Thoracic aorta (tissue), 2 donors: ENCODE measurements at places on chromosomes 3 and 15.

GRCh38 chr15:64633332-64633731 is 142.1 kb downstream of the RBPMS2 start:
- DNase-seq = no peak
- H3K27ac ChIP-seq = no peak overlapping the region
- H3K4me1 ChIP-seq = peaks cover 12% of the 10 kb centered on the region
- H3K27me3 ChIP-seq = no peaks in the 10 kb centered on the region

DNA sequence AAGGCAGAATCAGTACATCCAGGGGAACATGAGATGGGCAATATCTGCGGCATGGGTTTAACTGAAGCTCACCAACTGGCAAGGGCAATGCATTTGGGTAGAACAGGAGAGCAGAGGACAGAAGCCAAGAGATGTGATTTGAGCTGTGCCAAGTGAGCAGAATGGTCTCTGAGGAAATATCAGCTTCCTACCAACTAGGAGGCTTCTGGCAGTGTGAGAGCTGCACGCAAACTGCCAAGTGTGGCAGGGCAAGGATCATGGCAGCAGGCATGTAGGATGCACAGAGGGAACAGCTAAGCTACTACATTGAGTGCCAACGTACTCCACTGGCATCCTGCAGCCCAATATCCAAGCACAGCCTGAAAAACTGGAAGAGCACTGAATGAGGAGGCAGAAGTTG is 1036.5 kb downstream of the TUSC7 start:
- no peaks in the 10 kb centered on the region for H3K27me3 ChIP-seq
- DNase-seq = no peak
- no peaks in the 10 kb centered on the region for H3K36me3 ChIP-seq
- H3K27ac ChIP-seq = no peak overlapping the region
- H3K4me3 ChIP-seq = no peak overlapping the region

GRCh38 chr3:89314454-89315098 is 207.2 kb downstream of the EPHA3 start:
- H3K36me3 ChIP-seq = no peaks in the 10 kb centered on the region
- no peak overlapping the region for H3K27ac ChIP-seq
- H3K4me1 ChIP-seq = peaks cover 3% of the 10 kb centered on the region

GRCh38 chr3:187445356-187445755 is 77.2 kb downstream of the RTP4 start:
- no peaks in the 10 kb centered on the region for H3K4me1 ChIP-seq
- no peak overlapping the region for H3K27ac ChIP-seq
- H3K4me3 ChIP-seq = no peak overlapping the region
- no peaks in the 10 kb centered on the region for H3K27me3 ChIP-seq
- DNase-seq = no peak
- no peaks in the 10 kb centered on the region for H3K36me3 ChIP-seq

GRCh38 chr3:41159588-41160189 is 39.6 kb upstream of the CTNNB1 start:
- no peak for DNase-seq
- H3K27me3 ChIP-seq = no peaks in the 10 kb centered on the region
- H3K36me3 ChIP-seq = no peaks in the 10 kb centered on the region
- no peak overlapping the region for H3K27ac ChIP-seq
- no peaks in the 10 kb centered on the region for H3K4me1 ChIP-seq
- no peak overlapping the region for H3K4me3 ChIP-seq

- DNase-seq = peak; percentile 35
- peaks cover 74% of the 10 kb centered on the region for H3K4me1 ChIP-seq
- H3K36me3 ChIP-seq = no peaks in the 10 kb centered on the region
Observed at GRCh38 chr15:60396958-60397771, 621 bp downstream of the ANXA2 start.

GRCh38 chr3:45007091-45007490 is 19.0 kb upstream of the CLEC3B start:
- no peaks in the 10 kb centered on the region for H3K27me3 ChIP-seq
- peaks cover 24% of the 10 kb centered on the region for H3K36me3 ChIP-seq
- no peak for DNase-seq

DNA sequence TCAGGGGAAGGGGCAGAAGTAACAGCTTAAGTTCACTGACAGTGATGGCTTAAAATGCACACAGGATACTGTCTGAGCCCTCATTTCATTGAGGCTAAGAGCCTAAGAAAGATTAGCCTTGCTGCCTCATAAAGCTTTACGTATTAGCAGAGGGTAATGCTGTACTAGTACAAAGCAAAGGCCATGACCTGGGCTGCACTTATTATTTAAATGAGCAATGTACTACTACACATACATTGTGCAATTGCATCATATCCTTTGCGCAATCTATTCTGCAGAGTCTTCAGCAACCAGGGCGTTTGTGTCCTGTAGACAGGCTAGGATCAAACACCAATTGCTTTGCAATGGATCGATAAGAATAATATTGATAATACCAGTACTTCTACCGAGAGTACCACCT is 221.8 kb downstream of the TPRG1 start:
- H3K4me1 ChIP-seq = no peaks in the 10 kb centered on the region
- no peak overlapping the region for H3K27ac ChIP-seq
- no peak for DNase-seq
- H3K4me3 ChIP-seq = no peak overlapping the region
- no peaks in the 10 kb centered on the region for H3K27me3 ChIP-seq

- H3K27ac ChIP-seq = no peak overlapping the region
- H3K4me1 ChIP-seq = peaks cover 34% of the 10 kb centered on the region
- H3K27me3 ChIP-seq = no peaks in the 10 kb centered on the region
- H3K36me3 ChIP-seq = peaks cover 37% of the 10 kb centered on the region
- DNase-seq = no peak
- no peak overlapping the region for H3K4me3 ChIP-seq
Observed at GRCh38 chr15:85748729-85749128, 46.0 kb downstream of the KLHL25 start.

GRCh38 chr15:88657326-88658069 is 18.7 kb downstream of the ISG20 start:
- no peaks in the 10 kb centered on the region for H3K36me3 ChIP-seq
- H3K27me3 ChIP-seq = no peaks in the 10 kb centered on the region
- no peak overlapping the region for H3K27ac ChIP-seq
- DNase-seq = no peak

GRCh38 chr15:42854576-42854975 is 66.0 kb downstream of the TTBK2 start:
- H3K4me1 ChIP-seq = peaks cover 11% of the 10 kb centered on the region
- no peaks in the 10 kb centered on the region for H3K36me3 ChIP-seq
- no peak for DNase-seq
- H3K4me3 ChIP-seq = no peak overlapping the region
- no peak overlapping the region for H3K27ac ChIP-seq
- H3K27me3 ChIP-seq = no peaks in the 10 kb centered on the region

DNA sequence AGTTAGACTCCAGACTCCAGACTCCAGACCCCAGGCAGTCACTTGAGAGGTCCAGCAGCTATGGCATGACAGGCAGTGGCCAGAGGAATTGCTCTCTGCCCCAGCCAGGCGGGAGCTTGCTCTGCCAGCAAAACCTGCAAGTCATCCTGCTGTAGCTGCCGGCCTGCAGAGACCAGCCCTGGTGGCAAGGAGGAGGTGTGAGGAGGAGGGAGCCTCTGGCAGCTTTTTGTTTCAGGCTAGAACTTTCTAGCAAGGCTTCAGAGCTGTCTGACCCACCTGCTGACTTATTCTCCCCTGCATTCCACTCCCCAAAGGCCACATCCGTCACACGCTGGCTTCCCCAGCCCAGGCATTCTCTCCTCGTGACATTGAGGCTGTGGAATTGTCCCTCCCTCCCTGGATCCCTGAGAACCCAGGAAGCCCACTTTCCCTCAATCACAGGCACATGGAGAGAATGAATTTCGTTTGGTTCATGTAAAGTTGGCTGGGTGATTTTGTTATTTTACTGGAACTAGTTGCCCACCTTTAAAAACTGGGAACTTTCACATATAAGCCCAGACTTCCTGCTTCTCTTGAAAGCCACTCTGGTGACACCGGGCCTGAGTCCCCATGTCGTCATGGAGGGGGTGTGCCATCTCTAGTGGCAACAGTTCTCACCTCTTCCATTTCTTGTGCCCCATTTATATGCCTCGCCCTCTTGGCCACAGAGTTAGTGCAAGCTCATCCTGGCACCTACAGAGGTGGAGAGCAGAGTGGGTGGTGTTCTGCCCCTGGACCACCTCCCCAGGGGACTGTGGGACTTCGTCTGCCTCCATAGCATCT is 82.7 kb downstream of the ABHD5 start:
- no peaks in the 10 kb centered on the region for H3K36me3 ChIP-seq
- no peak for DNase-seq
- H3K4me3 ChIP-seq = no peak overlapping the region
- H3K27ac ChIP-seq = peak overlapping the region; percentile 59
- H3K4me1 ChIP-seq = peaks cover 45% of the 10 kb centered on the region

- H3K27ac ChIP-seq = no peak overlapping the region
- H3K4me3 ChIP-seq = peak overlapping the region; percentile 50
- H3K4me1 ChIP-seq = peaks cover 29% of the 10 kb centered on the region
- no peaks in the 10 kb centered on the region for H3K27me3 ChIP-seq
Observed at GRCh38 chr3:42159706-42160472, 68.7 kb downstream of the TRAK1 start.

- no peak for DNase-seq
- H3K36me3 ChIP-seq = no peaks in the 10 kb centered on the region
- H3K4me3 ChIP-seq = no peak overlapping the region
- peaks cover 3% of the 10 kb centered on the region for H3K4me1 ChIP-seq
- no peak overlapping the region for H3K27ac ChIP-seq
Observed at GRCh38 chr3:127634653-127635052, 5.7 kb downstream of the PODXL2 start.

- H3K27me3 ChIP-seq = no peaks in the 10 kb centered on the region
- no peak for DNase-seq
- H3K27ac ChIP-seq = no peak overlapping the region
- no peaks in the 10 kb centered on the region for H3K36me3 ChIP-seq
- H3K4me3 ChIP-seq = no peak overlapping the region
Observed at GRCh38 chr3:184629555-184630160, 68.1 kb downstream of the EPHB3 start.

GRCh38 chr3:51657234-51657633 is 13.8 kb upstream of the TEX264 start:
- no peak overlapping the region for H3K27ac ChIP-seq
- DNase-seq = no peak
- H3K4me1 ChIP-seq = no peaks in the 10 kb centered on the region
- peaks cover 34% of the 10 kb centered on the region for H3K36me3 ChIP-seq
- H3K27me3 ChIP-seq = no peaks in the 10 kb centered on the region

DNA sequence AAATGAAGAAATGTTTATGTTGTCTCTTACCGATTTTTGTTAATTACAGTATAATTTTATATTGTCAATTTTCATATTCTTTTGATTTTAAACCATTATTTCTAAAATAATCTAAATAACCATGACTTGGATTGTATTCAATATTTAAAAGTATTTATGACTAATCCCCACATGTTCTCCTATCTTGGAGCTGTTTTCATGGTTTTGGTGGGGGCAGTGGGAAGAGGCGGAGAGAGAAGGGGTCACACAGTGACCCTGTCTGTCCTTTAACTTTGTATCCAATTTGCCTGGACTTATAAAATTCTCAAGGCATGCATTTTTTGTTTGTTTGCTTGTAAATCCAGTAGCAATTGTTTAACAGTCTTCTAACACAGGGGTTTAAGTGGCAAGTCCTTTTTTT is 407.4 kb downstream of the NTRK3 start:
- H3K36me3 ChIP-seq = no peaks in the 10 kb centered on the region
- H3K27ac ChIP-seq = no peak overlapping the region
- H3K4me3 ChIP-seq = no peak overlapping the region
- H3K27me3 ChIP-seq = no peaks in the 10 kb centered on the region
- no peaks in the 10 kb centered on the region for H3K4me1 ChIP-seq

GRCh38 chr3:76065964-76066363 is 280.6 kb upstream of the ZNF717 start:
- no peaks in the 10 kb centered on the region for H3K4me1 ChIP-seq
- no peaks in the 10 kb centered on the region for H3K36me3 ChIP-seq
- DNase-seq = no peak

GRCh38 chr15:79071901-79072300 is 18.7 kb downstream of the RASGRF1 start:
- H3K4me1 ChIP-seq = no peaks in the 10 kb centered on the region
- no peak overlapping the region for H3K27ac ChIP-seq
- no peaks in the 10 kb centered on the region for H3K36me3 ChIP-seq
- DNase-seq = no peak
- no peaks in the 10 kb centered on the region for H3K27me3 ChIP-seq

- H3K4me3 ChIP-seq = no peak overlapping the region
- H3K27me3 ChIP-seq = no peaks in the 10 kb centered on the region
- no peaks in the 10 kb centered on the region for H3K4me1 ChIP-seq
- DNase-seq = no peak
- no peak overlapping the region for H3K27ac ChIP-seq
Observed at GRCh38 chr15:99006904-99007495, 592 bp downstream of the PGPEP1L start.

GRCh38 chr15:40233727-40234577 is 4.9 kb upstream of the PAK6 start:
- no peaks in the 10 kb centered on the region for H3K36me3 ChIP-seq
- no peaks in the 10 kb centered on the region for H3K27me3 ChIP-seq
- H3K4me1 ChIP-seq = peaks cover 5% of the 10 kb centered on the region
- no peak overlapping the region for H3K27ac ChIP-seq

GRCh38 chr3:147427746-147428145 is 18.6 kb downstream of the ZIC1 start:
- H3K4me1 ChIP-seq = no peaks in the 10 kb centered on the region
- no peak overlapping the region for H3K27ac ChIP-seq
- peaks cover 13% of the 10 kb centered on the region for H3K27me3 ChIP-seq
- no peak for DNase-seq
- no peaks in the 10 kb centered on the region for H3K36me3 ChIP-seq

DNA sequence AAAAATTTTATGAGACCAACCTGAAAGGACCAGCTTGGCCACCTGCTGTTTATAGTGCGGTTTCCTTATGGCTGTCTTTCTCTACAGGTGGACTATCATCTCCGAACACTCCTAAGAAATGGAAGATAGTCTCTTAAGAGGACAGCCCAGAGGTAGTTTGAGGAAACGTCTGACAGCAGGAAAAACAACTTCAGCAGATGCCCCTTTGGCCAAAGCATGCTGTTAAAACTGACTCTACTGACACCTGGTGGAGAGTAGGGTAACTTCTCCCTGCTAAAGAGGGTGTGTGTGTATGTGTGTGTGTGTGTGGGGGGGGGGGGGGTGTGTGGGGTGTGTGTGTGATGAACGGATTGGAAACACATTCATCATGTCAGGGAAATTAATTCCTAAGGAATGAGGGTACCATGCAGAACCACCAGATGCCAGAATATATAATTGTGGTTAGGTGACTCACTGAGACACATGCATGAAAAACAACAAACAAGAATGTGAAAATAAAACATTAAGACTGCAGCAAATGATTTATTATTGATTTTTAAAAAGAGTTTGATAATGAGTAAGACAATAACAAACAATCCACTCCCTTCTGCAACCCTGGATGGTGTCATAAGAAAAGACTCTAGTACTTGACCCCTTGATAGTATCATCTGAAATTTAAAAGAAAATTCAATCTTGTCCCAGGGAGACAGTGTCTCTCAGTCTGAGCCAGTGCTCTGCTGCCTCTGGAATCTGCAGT is 256.5 kb downstream of the THRB start:
- DNase-seq = peak; percentile 13
- H3K4me1 ChIP-seq = peaks cover 73% of the 10 kb centered on the region
- no peak overlapping the region for H3K4me3 ChIP-seq
